Stimulated activated CD8-positive, alpha-beta memory T cell treated with anti-CD3 and anti-CD28 coated beads, Interleukin-12 subunit alpha, Interleukin-12 subunit beta, amount 100 ng/mL, for 1 hour (primary cell): ENCODE measurements at places on chromosomes 2 and 18.
A peak's percentile ranks its signal among the peaks of the same experiment; 100 is the strongest.

- no peak for DNase-seq
These were observed 640.5 kb downstream of the TMEM182 start for GRCh38 chr2:103402336-103402735.

DNA sequence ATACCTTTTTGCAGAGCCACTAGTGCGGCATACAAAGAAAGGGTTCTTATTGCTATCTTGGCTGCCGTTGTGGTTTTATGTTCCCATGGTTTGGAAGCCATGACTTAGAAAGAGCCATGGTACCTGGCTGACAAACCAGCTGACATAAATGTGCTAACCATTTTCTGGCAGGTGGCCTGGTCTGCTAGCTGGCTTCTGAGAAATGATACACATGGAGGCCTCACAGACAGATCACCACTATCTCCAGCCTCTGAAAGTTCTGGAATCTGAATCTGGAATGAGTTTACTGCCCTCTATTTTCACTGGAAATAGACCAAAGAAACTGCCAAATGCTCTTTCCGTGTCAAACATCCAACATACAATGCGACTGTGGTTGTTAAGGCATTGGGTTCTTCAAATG, 123.7 kb downstream of the QPCT start:
- DNase-seq = no peak

DNA sequence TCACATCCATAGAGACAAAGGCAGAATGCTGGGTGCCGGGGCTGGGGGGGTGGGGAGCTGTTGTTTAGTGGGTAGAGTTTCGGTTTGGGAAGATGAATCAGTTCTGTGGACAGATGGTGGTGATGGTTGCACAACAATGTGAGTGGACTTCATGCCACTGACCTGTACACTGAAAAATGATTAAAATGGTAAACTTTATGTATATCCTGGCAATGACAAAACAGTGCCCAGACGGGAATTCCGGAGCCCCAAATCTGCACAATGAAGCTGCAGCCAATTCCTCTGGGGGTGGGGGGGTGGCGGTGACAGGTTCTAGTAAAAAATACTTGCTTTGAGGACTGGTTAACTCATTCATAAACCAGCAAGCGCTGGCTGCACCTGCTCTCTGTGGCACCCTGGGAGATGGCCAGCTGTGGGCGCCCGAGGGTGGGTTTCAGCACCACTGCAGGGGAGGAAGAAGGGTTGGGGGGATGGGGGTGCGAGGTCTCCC, 81.8 kb upstream of the HPCAL1 start:
- no peak for DNase-seq

DNA sequence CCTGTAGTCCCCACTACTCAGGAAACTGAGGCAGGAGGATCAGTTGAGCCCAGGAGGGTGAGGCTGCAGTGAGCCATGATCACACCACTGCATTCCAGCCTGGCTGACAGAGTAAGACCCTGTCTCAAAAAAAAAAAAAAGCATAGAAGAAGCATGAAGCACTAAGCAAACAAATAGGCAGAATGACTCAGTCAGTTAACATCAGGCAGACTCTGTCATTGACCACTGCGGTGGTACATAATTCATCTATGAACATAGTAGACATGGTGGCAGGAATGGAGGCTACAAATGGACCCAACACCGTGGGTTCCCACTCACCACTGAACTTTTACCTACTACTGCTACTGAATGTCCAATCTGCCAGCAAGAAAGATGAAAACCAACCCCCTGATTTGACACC, 7.6 kb upstream of the ASXL2 start:
- no peak for DNase-seq

- no peak for DNase-seq
These were observed 1.6 kb downstream of the IL1R1 start for GRCh38 chr2:102144128-102144527.

DNA sequence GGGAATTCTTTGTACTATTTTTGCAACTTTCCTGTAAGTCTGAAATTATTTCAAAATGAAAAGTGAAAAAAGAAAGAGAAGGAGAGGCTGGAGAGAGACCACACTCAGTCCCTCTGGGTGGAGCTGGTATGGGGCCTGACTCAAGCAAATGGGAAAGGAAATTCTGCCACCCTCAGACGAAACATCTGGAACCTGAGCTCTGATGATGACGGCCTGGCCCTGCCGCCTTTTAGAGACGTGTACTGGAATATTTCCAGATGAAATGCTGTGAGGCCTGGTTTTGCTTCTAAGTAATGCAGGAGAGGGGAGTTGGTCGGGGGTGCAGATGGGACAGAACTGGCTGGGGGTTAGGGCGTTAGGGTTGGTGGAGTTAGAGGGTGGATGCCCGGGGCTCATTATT, 57.4 kb upstream of the GLI2 start:
- DNase-seq = no peak

- DNase-seq = no peak
These were observed 1.5 kb downstream of the EPAS1 start for GRCh38 chr2:46298522-46299353.

- no peak for DNase-seq
These were observed 15.2 kb upstream of the BOLA3 start for GRCh38 chr2:74162951-74163350.

DNA sequence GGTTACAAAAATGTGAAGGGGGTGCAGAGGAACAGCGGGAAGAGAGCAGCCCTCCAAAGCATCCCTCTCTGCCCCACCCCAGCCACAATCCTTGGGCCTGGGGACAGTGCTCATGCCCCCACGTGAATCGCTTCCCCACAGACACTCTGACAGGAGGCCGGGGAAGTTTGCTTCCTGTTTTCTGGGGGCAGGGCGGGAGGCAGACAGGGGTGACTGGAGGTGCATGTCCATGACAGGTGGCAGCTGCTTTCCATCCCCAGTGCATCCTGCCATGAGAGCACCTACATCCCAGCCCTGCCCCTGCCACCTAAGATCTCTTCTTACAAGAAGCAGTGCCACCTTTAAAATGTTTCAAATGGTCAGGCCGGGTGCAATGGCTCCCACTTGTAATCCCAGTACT, 47.2 kb upstream of the UBE2F start:
- no peak for DNase-seq

- no peak for DNase-seq
These were observed 232.8 kb downstream of the KLHL29 start for GRCh38 chr2:23617811-23618215.

DNA sequence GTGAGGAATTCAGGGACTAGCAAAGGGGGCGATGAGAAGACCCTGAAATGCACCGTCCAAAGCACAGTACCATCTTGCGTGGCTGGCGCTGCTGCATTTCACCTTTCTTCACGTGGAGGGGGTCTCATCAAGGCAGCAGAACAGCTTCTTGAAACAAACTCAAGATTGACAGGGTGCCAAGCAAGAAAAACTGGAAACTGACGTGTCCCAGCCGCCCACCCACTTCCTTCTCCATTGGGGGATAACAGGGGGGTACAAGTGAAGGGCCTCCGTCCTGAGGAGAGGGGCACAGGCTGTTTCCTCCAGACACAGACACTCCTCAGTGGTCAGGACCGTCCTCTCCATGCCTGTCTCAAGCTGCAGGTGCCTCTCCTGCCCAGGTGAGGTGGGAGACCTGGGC, 32.5 kb downstream of the HDAC4 start:
- no peak for DNase-seq

GRCh38 chr2:133685636-133686215, 117.5 kb upstream of the NCKAP5 start:
- no peak for DNase-seq

DNA sequence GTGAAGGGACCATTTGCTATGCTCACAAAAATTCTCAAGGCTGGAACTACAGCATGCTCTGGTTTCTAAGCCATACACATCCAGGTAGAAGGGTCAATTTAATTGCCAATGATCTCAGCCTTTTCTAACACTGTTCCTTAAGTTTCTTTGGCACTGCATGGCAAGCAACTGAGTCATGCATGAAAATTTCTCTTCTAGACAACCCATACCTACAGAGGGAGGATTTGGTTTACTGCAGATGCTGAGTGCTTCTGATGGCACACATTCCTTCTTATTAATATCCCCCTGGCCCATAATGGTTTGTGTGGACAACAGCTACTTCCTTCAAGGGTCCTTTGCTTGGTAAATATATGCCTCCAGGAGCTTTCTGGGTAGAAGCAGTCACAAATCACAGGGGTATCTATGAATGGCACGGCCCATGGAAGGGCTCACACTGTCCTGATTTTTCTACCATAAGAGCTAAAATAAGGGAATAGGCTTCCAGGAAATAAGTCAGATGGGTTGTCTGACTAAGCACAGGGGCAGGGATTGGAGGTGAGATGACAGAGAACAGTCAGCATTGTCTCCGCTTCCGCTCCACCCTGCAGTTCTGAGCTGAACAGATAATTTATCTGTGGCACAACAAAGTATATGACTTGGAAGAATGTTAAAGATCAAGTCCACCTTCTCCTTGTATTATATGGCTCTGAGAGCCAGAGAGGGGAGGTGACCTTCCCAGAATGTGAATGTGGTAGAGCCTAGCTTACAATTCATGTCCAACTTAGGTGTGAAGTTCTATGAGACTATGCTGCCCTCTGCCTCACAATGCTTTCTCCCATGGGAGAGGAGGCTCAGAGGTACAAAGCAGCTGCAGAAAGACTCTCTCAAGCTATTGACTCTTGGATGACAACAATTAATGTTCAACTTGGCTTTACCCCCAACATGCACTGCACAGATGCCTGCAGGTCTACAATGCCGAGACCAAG, 199.2 kb upstream of the TNP1 start:
- DNase-seq = no peak

- no peak for DNase-seq
These were observed 243.2 kb downstream of the MYO3B start for GRCh38 chr2:170420961-170421687.

DNA sequence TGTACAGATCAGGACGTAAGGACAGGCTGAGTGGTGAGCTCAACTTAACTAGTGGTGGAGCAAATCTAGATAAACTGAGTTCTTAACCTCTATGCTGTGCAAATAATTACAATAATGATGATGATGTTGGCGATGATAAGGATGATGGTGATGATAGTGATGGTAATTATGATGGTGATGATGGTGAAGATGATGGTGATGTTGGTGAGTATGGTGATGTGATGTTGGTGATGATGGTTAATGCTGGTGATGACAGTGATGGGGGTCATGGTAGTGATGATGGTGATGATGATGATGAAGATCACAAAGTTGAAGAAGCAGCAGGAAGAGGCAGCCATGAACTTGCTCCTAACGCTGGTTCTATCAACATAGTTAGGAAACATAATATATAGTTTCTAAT, 38.0 kb upstream of the IMP4 start:
- DNase-seq = no peak

GRCh38 chr2:227661025-227661649, 5.5 kb upstream of the SCYGR5 start:
- DNase-seq = no peak

DNA sequence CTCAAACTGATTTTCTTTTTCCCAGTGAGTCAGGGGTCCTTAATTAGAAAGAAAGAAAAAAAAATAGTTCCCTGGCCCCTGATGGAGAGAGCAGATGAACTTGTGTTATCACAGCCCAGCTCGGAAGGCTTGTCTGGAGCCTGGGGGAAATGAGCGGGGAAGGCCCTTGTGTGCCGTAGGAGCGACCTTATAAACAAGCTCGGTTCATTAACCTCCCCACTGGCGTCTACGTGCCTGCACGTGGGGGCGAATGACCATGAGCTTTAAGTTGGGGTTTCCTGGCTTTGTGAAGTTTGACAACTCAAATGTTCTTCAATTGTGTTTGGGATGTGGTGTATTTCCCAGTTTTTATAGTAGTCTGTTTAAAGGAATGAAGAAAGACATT, 69.5 kb downstream of the EPAS1 start:
- DNase-seq = no peak

- no peak for DNase-seq
These were observed 814.1 kb upstream of the NRXN1 start for GRCh38 chr2:51846018-51846417.

- no peak for DNase-seq
These were observed 23.5 kb upstream of the GNAL start for GRCh38 chr18:11665587-11665986.

DNA sequence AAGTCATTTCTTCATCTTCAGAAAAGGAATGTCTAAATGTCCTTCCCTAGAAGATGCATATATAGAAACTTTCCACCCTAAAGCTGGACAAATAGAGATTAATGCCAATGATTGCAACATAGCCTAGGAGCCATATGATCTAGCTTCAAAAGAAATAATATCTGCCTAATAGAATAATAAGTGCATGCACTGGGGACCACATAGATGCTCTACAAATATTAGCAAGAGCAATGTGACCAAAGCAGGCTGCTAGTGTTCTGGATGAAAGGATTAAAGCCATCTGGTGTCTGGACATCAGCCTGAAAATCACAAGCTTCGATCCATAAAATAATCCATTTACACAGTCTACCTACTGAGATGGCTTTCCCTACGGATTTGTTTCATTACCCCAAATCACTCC, 280.1 kb upstream of the KLHL14 start:
- no peak for DNase-seq

GRCh38 chr2:74919827-74920226, 38.6 kb upstream of the POLE4 start:
- DNase-seq = peak; percentile 62

DNA sequence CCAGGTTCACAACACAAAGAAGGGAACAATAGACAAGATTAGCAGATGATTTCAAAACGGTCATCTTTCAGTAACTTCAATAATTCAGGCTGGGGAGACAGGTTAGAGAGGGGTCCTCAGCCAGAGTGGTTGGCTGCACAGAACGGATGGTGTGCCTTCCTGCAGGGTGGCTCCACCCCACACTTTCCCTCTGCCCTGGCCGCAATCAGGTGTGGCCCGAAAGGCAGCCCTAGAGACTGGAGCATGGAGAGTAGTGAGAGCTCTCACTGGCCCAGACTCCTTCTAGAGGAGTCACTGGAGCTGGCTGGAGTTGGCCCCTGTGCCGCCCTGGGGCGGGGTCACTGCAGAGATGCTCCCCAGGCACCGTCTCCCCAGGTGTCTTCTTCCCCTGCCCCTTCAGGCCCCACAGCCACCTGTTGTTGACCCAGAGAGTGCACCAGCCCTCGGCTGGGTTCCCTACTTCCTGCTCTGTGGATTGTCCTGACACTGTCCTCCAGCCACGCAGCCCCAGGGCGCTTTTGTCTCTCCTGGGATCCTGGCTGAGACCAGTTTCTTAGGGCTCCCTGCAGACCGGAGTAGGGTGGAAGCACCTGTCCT, 126.8 kb downstream of the PXDN start:
- no peak for DNase-seq

- DNase-seq = no peak
These were observed 126.3 kb downstream of the HDAC4 start for GRCh38 chr2:239274391-239275043.

DNA sequence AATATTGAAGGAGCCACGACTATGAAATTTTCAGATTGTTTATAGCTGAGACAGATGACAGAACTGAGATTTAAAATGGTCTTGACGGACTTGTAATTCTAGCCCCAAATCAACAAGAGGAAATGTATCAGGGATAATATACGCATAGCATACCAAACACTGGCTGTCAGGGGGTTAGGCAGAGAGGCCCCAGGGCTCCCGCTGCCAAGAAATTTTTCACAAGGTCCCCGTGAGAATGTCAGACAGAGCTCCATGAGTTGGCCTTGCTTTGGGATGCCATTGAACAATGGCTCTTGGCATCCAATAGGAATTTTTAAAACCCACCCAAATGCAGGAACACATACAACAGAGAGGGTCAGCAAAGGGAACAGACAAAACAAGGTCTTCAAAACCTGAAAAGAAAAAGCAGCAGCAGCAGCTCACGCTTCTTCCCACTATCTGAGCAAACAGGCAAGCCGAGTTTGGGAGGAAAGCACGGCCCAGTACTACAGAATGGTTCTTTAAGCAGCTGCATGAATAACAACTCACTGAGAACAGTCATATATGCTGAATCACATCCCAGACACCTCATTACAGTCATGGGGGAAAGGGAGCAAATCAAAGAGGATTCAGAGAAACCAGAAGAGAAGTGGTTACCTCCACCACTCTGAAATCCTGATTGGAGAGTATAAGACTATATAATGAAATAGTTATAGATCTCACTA, 445.6 kb downstream of the RND3 start:
- no peak for DNase-seq
